ENCODE measurements at places on chromosomes 11 and 22.

- DNase-seq: no peak
Measured at GRCh38 chr11:1966531-1966930, 19.4 kb downstream of the MRPL23 start.

GRCh38 chr11:88330826-88331428 lies 6.6 kb downstream of the CTSC start:
- no peak for DNase-seq

DNA sequence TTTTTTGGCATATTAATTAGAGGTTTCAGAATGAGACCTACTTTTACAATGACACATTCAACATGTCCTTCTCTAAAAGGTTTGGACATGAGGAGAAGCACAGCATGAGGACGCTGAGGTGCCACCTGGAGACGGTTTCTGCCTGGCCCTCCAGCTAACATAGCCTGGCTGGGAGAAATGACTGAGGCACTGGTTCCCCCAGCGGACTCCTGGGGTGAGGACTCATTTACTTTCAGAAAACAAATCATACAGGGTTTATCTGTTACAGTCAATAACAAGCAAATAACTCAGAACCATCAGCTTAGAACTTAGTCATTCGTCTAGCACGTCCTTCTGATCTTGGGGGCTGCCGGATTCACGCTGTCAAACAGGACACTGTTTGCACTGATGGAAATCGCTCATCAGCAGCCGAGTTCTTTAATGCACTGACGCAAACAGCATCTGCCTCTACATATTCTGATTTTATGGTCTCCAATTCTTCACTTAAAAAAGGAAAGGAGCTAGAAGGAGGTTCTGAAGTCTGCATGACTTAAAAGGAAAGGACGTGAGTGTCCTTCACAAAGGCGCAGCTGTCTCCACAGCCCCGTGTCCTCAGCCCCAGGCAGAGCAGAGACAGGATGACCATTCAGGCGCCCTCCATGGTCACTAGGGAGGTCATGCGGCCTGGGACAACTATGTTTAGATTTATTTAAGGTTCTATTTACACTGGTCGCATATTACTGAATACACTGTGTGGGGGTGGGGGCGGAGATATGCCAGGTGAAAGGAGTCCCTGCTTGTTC lies 44.2 kb downstream of the CERK start:
- DNase-seq: no peak

- DNase-seq: no peak
Measured at GRCh38 chr11:62402226-62402959, 16.4 kb upstream of the SCGB1A1 start.

GRCh38 chr11:19240420-19241259 lies at the start of gene E2F8:
Gene E2F8, minus strand, starts transcription at chr11:19240945. Its CDS starts 824 bp downstream, at chr11:19240121.
- peak; percentile 16 for DNase-seq

DNA sequence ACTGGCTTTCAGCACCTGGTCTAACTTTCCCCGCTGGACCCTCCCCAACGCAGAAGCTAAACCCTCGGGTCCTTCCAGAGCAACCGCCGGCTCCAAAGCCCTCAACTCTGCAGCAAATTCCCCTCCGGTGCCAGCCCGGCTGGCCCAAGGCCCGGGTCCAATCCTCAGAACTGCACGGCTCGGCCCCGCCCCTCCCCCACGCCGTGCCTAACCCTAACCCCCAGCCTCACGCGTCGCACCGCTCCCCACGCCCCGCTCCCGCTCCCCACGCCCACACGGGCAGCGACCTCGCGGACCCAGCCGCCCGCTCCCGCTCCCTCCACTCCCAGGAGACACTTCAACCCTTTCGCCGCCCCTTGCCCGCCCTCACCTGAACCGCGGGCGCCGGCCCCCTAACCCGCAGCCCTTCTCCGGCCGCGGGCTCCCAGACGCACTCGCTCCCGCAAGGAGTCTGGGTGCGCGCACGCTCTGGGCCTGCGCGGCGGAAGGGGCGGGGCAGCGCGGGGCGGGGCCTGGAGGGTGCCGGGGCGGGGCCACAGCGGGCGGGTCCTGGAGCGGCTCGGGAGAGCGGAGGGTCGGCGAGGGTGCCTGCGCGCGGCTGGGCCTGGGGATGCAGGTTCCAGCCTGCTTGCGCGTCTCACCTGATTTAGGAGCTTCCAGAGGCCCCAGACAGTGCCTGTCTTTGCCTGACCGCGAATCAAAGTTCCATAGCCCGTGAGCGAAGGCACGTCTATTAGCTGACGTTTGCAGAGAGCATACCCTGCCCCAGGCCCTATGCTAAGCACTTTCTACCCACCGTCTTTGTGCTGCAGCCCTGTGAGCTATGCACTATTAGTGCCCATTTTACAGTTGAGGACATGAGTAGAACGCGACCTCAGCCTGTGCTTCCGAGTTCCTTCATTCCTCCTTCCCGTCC lies at the start of gene NFRKB:
Gene NFRKB, minus strand, starts transcription at position 453 of the 916 bp plus-strand sequence. CDS start 2,729 bp downstream, outside the sequence.
- peak; percentile 76 for DNase-seq

- DNase-seq: no peak
Measured at GRCh38 chr11:5690216-5690615, 626 bp downstream of the TRIM22 start.

GRCh38 chr22:43587574-43587973 lies 175.8 kb downstream of the MPPED1 start:
- no peak for DNase-seq

Measured in cortex of kidney (tissue), 1 donor.